PC-3 (cell line): ENCODE measurements at places on chromosomes 1 and 21. TPM values are rescaled to one million over a fixed set of nuclear protein-coding genes. Genes with fewer than 3 reads are reported as not detected.

DNA sequence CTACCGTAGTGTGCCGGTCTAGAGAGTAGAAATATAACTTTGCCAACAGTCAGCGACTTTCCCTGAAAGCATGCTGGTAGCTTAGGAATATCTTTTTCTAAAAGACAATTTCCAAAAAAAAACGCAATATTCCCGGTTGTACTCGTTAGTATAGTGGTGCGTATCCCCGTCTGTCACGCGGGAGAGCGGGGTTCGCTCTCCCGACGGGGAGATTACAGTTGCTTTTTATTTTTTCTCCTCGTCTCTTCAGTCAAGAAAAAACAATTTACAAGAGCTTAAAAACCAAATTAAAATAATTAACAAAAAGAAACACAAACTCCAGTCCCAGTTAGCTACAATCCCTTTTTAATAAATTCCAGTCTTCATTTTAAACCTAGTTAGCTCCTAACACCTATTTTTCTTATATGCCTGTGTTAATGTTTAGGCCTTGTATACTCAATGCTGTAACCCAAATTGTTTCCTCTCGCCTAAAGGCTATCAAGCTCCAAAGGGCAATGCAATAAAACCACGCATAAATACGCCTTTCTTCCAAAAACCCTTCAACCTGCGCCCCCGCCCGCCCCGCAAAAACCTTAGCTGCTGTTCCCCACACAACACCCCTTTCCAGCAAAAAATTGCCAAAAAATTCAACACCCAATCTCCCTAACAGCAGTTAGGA, 7.8 kb downstream of the HSPA6 start:
- no peak overlapping the region for H3K27ac ChIP-seq
- H3K4me3 ChIP-seq = peak overlapping the region; percentile 69
- H3K4me1 ChIP-seq = peaks cover 12% of the 10 kb centered on the region
- H3K36me3 ChIP-seq = no peaks in the 10 kb centered on the region

- no peak overlapping the region for H3K4me3 ChIP-seq
- no peak for DNase-seq
- H3K27ac ChIP-seq = no peak overlapping the region
- H3K36me3 ChIP-seq = peaks cover 54% of the 10 kb centered on the region
- H3K27me3 ChIP-seq = no peaks in the 10 kb centered on the region
Observed at GRCh38 chr1:6212193-6212959, 6.5 kb downstream of the RNF207 start.

Gene KIRREL1
- total RNA-seq = 49.8 and 57.1 TPM in 2 replicates

Gene TNFRSF14
- total RNA-seq = 21.1 and 25.5 TPM in 2 replicates

Gene RIMS3
- 2.9 and 4.2 TPM in 2 replicates for total RNA-seq

Gene PRSS38
- not detected in 2 replicates for total RNA-seq
